D341Med (cell line): ENCODE measurements at places on chromosomes 4 and X.

DNA sequence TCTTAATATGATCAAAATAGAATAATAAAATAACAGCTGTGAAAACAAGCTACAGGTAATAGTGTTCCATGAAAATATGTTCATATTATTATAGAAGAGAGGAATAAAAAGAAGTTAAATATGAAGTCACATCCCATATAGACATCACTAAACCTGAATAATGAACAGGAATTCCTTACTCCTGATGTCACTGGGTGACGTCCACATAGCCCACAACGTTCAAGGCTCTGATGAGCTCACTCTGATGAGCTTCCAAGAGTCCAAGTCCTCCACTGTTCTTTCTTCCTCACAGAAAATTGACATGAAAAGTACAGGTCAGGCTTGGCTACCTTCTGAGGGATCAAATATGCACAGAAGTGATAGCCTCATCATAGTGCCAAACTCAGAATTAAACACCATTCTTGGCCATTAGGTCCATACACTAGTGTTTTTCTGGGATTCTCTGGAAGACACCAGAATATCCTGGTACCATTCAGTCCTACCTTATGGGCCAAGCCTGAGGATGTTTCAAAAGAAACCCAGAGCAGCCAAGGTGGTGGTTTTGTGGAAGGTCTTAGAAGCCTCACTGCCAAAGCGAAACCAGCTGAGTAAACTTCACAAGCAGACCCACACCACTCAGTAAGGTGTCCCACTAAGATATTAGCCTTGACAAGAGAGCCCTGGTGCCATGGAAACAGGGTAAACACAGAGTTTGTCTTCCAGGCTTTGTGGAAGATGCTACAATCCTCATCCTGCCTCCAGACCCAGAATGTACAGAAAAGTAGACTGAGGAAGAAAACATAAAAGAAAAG lies 138.4 kb upstream of the HHIP start:
- no peak for DNase-seq

DNA sequence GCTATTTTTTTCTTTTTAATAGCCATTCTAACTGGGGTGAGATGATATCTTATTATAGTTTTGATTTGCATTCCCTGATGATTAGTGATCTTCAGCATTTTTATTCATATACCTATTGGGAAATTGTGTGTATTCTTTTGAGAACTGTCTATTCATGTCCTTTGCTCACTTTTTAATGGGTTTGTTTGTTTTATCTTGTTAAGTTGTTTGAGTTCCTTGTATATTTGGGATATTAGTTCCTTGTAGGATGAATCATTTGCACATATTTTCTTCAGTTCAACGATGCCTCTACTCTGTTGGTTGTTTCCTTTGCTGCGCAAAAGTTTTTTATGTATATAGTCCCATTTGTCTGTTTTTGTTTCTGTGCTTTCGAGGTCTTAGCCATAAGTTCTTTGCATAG lies 43.1 kb upstream of the DRP2 start:
- no peak for DNase-seq

DNA sequence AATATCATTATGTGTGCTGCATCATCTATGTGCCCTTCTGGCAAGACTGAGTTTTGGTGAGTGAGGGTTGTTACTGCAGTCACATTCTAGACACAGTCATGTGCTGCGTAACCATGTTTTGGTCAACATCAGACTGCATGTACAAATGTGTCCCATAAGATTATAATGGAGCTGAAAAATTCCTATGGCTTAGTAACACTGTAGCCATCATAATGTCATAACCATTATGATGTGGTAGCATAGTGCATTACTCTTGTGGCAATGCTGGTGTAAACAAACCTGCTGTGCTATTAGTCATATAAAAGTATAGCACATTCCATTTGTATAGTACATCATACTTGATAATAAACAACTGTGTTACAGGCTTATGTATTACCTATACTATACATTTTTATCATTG lies 198.1 kb upstream of the NUDT6 start:
- DNase-seq = no peak

DNA sequence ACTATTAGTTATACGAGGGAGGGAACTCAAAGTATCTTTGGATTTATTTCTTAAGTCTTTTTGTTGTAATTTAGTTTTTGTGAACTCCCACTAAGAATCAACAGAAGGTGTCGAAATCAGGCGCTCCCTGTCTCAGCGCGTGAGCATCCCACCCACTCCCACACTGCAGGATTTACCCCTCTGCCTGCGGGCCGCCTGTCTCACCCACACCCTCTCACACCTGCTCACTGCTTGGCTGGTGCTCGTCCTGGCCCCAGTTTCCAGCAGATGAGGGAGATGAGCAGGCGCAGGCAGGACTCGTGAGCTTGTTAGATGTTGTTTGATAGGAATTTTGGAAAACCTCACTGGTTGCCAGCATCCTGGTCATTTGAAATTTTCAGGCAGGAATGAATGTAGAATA lies 20.8 kb upstream of the HGFAC start:
- no peak for DNase-seq

- DNase-seq = no peak
Measured at GRCh38 chrX:106707771-106708454, 18.6 kb upstream of the RNF128 start.

GRCh38 chr4:183384516-183384915 lies 59.9 kb upstream of the CDKN2AIP start:
- DNase-seq = no peak

GRCh38 chr4:111854494-111855087 lies 290.7 kb upstream of the FAM241A start:
- peak; percentile 41 for DNase-seq

- DNase-seq = no peak
Measured at GRCh38 chr4:84441758-84442377, 57.2 kb downstream of the NKX6-1 start.

DNA sequence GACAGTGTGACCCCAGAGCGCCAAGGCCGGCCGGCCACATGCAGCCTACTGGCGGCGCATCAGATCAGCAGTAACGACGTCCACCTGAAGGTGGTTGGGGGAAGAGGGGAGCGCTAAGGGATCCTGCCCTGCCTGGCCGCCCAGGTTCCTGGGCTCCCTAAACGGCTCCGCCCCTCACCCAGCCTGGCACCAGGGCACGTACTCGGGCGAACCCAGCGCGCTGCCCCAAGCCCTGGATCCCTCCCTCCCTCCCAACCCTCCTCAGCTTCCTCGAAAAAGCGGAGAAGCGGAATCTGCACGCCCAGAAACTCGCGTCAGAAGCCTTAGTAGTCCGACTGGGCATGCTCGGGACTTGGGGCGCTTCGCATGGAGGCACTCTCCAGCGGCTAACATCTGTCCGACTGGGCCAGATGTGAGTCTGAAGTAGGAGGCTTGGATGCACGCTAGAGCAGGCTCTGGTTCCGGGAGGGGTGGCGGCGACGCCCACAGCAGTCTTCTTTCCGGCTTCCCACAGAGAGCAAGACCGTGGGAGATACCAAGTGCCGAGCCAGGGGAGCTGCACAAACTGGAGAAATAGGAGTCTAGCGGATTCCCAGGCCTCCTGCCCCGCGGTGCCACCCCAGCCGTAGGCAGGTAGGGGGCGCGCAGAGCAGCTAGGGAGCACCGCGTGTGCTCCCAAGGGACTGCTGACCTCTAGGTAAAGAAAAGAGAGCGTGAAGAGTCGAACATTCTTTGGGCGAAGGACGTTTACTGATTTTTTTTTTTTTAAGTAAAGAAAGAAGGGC lies 114.3 kb upstream of the TEX13C start:
- DNase-seq = peak; percentile 64

- DNase-seq = no peak
Measured at GRCh38 chr4:108382751-108383150, 214.0 kb upstream of the LEF1 start.

- DNase-seq = no peak
Measured at GRCh38 chr4:118396881-118397622, 44.2 kb upstream of the PRSS12 start.

GRCh38 chr4:62256479-62256878 lies 1056.4 kb downstream of the ADGRL3 start:
- no peak for DNase-seq

- DNase-seq = no peak
Measured at GRCh38 chrX:130186651-130187050, 14.9 kb downstream of the RAB33A start.

- DNase-seq = no peak
Measured at GRCh38 chrX:21806691-21807090, 32.7 kb upstream of the MBTPS2 start.

DNA sequence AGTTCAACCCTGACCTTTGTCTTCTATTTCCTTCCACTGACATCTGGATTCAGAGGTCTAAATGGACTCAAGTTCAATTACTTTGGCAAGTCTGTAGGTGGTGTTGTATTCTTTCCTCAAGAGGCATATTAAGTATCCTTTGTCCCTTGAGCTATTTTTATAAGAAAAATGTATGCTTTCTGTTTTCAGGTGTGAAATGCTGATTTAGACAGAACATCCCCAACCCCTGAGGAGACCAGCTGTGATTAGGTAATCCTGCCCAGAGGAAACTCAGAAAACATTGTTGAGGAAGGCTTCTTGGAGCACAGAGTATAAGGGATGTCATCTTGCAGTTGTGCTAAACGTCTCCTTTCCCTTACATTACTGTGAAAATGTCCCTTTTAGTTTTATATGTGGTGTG lies 46.6 kb upstream of the EGFL6 start:
- DNase-seq = no peak

DNA sequence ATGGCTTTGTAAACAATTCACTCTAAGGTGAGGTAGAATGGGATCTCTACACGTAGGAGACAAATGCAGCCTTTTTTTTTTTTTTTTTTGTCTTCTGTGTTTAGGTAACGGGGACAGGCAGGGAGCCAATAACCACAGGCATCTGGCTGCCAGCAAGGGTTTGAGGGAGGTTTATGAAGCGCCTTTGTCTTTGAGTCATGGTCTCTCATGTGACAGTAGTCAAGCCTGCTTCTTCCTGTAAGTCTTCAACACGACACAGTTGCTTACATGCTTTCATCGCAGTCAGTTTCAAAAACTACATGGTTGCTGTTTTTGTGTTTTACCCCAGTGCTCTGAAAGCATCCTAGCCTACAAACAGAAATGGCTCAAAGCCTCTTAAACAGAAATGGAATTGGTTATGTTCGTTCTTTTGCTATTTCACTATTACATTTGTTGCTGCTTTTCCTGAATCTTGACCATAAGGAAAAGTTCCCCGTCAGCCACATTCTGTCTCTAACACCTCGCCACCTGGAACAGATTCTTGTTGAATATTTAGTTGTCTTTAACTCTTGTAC lies 127.8 kb upstream of the METTL14 start:
- no peak for DNase-seq

DNA sequence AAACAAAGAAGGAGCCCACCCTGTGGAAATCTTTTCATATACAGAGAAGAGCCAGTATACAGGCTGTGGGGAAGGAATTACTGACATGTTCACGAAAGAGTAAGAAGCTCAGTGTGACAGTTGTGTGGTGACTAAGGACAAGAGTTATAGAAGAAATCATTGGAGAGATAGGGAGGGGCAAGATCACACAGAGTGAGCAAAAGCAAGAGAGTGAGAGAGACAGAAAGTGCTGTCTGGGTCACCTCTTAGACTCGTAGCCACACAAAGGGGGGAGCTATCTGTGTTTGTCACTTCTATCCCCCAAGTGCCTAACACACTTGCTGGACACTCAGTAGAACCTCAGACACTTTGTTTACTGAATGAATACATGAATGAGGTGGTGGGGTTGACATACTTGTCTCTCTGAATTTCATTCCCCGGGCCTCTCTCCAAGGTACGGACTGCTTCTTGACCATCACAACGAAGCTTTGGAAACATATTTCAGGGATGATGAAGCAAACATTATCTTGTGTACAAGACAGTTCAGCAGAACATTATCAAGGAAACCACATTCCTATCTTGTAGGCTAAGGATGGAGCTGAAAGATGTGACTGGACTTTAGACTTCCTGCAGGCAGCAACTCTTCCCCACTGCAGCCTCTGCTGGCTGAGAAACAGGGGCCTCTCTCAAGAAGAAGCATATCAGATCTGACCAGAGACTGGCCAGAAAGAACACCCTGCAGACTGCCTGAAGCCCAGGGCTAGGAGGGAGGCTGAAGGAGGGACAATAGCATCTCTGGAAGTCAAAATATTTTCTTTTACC lies 168.2 kb downstream of the AMELX start:
- DNase-seq = no peak

- DNase-seq = no peak
Measured at GRCh38 chr4:86007042-86007441, 352.8 kb downstream of the MAPK10 start.

DNA sequence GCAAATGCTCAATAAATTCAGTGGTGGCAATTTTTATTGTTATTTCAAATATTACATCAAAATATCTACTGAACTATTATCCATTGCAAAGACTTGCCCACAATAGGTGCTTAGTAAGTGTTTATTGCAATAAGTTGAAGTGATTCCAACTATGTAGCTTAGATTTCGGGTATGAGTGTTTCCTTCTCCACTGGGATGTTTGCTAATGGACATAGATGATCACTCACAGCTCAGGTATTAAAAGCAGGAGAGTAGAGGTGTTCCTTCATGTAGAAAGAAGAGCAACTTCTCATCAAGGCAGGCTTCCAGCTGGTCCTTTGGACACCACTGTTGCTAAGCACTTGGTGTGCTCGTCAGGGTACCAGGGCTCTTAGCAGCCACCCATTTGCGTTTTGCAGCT lies 66.3 kb upstream of the MTM1 start:
- DNase-seq = no peak

DNA sequence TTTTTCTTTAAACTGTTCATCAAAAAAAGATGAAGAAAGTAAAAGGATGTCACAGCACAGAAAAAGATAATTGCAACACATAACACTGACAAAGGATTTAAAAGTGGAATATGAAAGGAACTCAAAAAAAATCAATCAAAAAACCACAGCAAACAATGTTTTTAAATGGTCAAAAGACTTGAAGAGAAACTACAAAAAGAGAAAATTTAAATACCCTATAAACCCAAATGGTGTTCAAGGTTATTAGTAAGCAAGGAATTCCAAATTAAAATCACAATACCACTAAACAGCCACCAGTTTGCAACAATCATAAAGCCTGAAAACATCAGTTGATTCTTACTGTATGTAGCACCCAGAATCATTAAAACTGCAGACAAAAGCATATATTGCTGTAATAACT lies 36.5 kb upstream of the PCDH10 start:
- DNase-seq = no peak

GRCh38 chr4:159484864-159485263 lies 382.0 kb downstream of the RAPGEF2 start:
- no peak for DNase-seq

DNA sequence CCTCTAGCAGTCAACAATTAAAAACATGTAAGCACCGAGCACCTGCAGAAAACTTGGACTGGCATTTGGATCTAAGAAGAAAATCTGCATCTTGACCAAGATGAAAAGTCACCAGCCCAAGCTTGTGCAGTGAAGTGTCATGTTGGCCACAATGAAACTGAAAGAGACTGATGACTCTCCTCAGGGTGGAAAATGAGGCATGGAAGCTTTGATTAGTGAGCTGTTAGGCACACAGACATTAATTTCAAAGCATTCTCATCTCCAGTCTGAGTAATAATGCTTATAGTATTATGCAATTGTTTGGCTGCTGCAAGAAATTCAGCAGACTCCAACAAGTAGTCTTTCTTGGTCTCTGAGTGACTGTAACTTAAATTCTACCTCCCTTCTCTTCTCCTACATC lies 150.1 kb downstream of the AR start:
- no peak for DNase-seq

GRCh38 chr4:105343146-105343931 lies 130.5 kb downstream of the PPA2 start:
- DNase-seq = no peak

GRCh38 chr4:102632241-102633065 lies 128.3 kb downstream of the MANBA start:
- DNase-seq = no peak
